Upper lobe of right lung (tissue), 1 donor: ENCODE measurements at places on chromosomes 7 and 10. TPM values are rescaled to one million over a fixed set of nuclear protein-coding genes. Genes with fewer than 3 reads are reported as not detected.
A peak's percentile ranks its signal among the peaks of the same experiment; 100 is the strongest.

Gene BMPR1A
- total RNA-seq = 41.2 TPM

DNA sequence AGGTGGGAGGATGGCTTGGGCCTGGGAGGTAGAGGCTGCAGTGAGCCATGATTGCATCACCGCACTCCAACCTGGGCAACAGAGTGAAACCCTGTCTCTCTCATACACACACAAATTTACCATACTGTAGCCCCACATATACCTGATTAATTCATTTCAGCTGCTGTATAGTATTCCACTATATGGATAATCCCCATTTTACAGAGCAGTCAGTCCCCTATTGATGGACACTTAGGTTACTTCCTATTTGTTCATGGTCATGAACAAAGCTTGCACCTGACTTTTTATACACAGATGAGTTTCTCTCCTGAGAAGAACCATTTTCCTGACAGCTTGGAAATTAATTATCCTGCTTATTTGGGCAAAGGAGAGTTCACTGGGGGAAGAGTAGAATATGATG lies 59.2 kb downstream of the EMX2 start:
- H3K4me1 ChIP-seq = no peaks in the 10 kb centered on the region
- H3K27ac ChIP-seq = no peak overlapping the region
- H3K36me3 ChIP-seq = no peaks in the 10 kb centered on the region
- H3K27me3 ChIP-seq = peaks cover 11% of the 10 kb centered on the region

DNA sequence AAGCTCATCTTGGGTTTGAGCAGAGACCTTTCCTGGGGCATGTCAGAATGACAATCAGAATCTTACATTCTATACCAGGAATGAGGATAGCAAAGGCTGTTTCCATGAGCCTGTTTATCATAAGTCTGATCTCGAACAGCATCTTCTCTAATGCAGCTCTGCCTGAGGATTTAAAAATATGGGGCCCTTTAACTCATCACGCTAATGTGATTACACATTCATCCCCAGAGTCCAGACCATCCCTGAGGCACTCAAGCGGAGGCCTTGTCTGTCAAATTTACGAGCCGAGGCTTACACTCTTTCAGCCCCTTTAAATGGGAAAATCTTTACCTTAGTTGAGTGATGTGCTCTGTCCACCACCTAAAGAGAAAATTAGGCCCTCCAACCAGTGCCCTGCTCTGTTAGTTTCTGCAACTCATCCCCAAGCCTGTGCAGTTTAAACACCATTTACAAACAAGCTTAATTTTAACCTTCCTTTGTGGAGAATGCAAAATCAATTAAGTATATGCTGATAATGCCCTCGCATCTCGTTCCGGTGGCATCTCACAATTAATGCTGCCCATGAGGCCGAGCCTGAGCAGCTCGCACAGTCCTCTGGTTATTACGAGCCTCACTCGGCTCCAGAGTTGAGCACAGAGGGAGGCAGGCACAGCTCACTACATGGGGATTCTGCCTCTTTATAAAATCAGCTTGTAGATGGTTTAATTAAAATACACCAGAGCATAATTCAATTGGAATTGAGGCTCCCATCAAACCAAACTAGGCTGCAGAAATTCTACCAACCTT lies 16.0 kb downstream of the CHST15 start:
- DNase-seq = no peak
- no peaks in the 10 kb centered on the region for H3K27me3 ChIP-seq
- H3K27ac ChIP-seq = no peak overlapping the region
- H3K4me3 ChIP-seq = no peak overlapping the region
- no peaks in the 10 kb centered on the region for H3K36me3 ChIP-seq
- no peaks in the 10 kb centered on the region for H3K4me1 ChIP-seq

GRCh38 chr10:89206402-89207180 lies 526 bp downstream of the CH25H start:
- H3K27ac ChIP-seq = peak overlapping the region; percentile 79
- no peaks in the 10 kb centered on the region for H3K36me3 ChIP-seq
- DNase-seq = peak; percentile 70
- peak overlapping the region; percentile 55 for H3K4me3 ChIP-seq
- H3K27me3 ChIP-seq = peaks cover 4% of the 10 kb centered on the region

- H3K36me3 ChIP-seq = no peaks in the 10 kb centered on the region
- H3K4me1 ChIP-seq = peaks cover 11% of the 10 kb centered on the region
- DNase-seq = peak; percentile 87
- no peaks in the 10 kb centered on the region for H3K27me3 ChIP-seq
- peak overlapping the region; percentile 63 for H3K27ac ChIP-seq
Observed at GRCh38 chr7:142853739-142854371, 1.0 kb upstream of the EPHB6 start.
